BE2C (cell line): ENCODE measurements at places on chromosomes 7 and 10.

DNA sequence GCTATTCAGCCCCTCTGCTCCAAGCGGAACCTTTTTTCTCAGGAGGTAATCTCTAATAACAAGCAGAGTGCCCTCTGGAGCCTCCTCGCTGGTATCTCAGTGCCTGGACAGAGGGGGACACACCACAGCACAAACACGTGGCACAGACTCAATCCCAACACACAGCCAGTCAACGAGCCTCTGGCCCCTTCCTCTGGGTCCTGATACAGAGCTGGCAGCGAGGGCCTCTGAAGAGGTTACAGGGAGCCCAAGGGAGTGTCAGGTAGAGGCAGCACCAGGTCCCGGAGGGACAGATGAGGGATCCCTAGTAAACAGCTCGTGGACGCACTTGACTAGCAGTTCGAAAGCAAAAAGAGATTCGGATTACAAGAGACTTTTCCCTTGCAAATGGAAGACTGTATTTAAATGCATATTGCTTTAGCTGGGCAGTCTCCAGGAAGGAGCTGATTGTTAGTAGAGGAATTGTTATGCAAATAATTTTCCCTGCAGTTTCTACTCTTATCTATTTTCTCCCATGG, 14.1 kb downstream of the CXCL12 start:
- no peak for DNase-seq

- no peak for DNase-seq
Observed at GRCh38 chr7:29607259-29607658, 43.6 kb downstream of the PRR15 start.

GRCh38 chr7:92925876-92926696, 89.7 kb upstream of the CDK6 start:
- no peak for DNase-seq

DNA sequence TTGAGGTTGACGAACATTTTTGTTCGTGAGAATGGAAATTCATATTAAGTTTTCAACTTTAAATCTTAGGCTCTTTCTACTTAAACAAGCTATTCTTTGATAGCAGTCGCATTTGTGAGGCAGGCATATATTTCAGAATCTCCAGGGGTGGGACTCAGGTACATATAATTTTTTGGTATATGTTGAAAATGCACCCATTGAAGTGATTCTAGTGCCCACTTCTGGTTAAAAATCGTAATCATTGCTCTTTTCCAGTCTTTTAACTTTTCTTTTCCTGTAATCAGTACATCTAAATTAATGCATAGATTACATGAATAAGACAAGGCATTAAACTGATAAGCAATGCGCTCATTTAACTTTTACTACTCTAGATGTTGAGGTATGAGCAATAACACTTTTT, 67.8 kb downstream of the ZNRF2 start:
- no peak for DNase-seq

GRCh38 chr10:92801978-92802872, 46.1 kb upstream of the EXOC6 start:
- DNase-seq, result no peak

GRCh38 chr10:89278034-89278535, 23.8 kb upstream of the IFIT2 start:
- DNase-seq, result peak; percentile 41

- DNase-seq, result no peak
Observed at GRCh38 chr10:121368347-121369025, 229.8 kb downstream of the FGFR2 start.

DNA sequence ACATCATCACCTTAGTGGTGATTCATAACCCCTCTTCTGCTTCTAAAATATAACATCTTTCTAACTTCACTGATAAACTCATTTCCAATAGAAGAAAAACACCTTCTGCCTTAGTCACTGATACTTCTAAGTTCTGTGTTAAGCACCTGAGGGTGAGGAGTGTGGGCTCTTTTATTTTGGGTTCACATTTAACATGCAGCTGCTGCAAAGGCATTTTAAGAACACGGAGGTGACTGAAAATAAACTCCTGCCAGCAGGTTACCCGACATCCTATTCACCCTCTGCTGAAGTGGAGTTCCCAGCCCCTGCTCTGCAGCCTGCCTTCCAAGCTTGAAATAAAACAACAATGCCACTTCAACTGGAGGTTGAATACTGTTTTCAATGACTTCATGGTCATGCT, 202.9 kb upstream of the PLXNA4 start:
- no peak for DNase-seq

DNA sequence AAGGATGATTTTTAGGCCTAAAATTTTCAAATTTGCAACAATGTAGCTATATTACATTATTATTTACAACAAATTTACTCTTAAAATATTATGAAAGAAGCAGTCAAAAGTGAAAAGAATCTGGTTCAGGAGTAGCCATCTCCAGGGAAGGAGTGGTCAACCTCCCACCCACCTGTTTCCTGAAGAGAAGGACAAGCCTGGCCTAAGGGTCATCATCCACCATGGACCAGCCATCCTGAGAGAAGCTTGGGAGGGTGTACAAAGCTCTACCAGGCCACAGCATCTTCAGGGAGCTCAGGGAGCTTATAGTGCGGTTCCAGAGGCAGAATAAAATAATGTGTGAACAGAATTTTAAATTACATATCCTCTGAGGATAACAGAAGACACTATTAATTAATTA, 38.1 kb downstream of the COL1A2 start:
- no peak for DNase-seq

GRCh38 chr10:89548673-89549072, 13.3 kb upstream of the SLC16A12 start:
- no peak for DNase-seq

DNA sequence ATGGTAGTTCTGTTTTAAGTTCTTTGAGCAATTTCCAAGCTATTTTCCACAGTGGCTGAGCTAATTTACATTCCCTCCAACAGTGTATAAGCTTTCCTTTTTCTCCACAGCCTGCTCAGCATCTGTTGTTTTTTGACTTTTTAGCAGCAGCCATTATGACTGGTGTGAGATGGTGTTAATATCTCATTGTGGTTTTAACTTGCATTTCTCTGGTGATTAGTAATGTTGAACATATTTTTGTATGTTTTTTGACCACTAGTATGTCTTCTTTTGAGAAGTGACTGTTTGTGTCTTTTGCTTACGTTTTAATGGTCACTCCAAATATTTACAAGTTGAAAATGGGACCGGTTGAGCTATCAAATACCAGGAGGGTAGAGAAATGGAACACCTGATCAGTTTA, 20.4 kb downstream of the GNG11 start:
- no peak for DNase-seq

DNA sequence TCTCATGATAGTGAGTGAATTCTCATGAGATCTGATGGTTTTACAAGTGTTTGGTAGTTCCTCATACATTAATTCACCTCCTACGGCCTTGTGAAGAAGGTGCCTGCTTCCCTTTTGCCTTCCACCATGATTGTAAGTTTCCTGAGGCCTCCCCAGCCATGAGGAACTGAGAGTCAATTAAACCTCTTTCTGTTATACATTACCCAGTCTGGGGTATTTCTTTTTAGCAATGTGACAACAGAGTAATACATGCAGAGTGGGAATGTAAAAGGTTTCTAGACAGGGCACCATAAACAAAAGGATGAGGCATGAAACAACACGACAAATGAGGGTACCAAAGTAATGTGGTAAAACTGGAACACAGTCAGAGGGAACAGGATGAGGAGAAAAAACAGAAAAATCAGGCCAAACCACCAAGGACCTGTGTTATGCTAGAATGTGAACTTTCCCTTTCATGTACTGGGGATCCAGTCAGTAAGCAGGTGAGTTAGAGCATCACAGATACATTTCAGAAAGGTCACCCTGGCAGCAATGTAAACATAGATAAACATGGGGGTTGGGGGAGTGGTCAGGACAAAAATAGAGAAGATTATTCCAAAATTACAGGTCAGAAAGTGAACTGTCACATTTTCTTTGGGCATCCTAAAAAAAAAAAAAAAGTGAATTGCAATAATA, 31.9 kb downstream of the ANKRD26 start:
- DNase-seq, result no peak

- no peak for DNase-seq
Observed at GRCh38 chr10:17074541-17074847, 55.1 kb downstream of the CUBN start.

DNA sequence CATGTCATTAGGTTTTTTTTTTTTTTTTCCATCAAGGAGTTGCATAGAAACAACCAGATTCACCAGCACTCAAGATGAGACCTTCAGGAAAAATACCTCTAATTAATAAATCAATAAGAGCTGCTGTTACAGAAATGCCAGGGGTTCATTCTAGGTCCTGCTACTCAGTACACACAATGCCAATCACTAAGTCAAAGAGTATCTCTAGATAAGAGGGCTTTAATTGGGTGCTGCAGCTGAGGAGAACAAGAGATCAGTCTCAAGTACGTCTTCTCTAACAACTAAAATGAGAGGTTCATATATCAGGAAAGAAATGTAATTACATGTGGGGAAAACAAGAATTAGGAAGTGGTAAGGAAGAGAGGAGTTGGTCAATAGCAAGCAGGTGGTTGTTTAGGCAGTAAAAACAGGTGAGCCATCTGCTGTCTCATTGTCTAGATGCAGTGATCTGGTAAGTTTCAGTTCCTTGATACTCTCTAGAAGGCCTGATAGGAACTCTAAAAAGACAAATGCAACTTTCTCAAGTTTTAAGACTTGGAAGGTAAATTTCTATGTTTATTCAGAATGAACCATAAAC, 272.9 kb upstream of the ZWINT start:
- DNase-seq, result no peak

- DNase-seq, result no peak
Observed at GRCh38 chr10:55793024-55793423, 568.0 kb downstream of the ZWINT start.

GRCh38 chr10:60816628-60817397, 38.5 kb downstream of the CDK1 start:
- DNase-seq, result peak; percentile 32

DNA sequence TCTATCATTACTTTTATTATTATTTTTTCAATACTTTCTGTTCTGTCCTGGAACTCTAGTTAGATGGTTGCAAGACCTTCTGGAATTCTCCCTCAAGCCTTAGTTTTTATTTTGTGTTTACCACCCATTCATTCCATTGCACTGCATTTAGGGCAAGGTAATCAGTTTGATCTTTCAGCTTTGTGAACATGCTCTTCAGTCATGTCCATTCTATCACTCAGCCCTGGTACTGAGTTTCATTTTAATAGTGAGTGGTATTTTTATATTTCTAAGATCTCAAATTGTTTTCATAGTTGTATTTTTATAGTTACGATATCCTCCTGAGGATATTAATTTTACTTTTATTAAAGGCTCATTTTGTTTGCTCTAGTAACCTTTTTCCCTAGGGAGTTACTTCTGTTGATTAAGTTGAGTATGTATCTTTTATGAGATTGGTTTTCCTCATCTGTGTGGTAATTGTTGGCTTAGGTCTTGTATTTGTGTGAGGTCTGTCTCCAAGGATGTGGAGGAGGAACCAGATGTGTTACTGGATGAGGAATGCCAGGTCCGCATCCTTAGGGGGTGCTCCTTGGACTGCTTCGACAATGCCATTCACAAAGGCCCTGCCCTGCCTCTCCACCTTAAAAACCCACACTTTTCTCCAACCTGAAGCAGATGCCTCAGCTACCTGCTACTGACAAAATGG, 46.7 kb upstream of the RAB18 start:
- no peak for DNase-seq

- DNase-seq, result no peak
Observed at GRCh38 chr10:73788864-73789658, 3.7 kb downstream of the ZSWIM8 start.

DNA sequence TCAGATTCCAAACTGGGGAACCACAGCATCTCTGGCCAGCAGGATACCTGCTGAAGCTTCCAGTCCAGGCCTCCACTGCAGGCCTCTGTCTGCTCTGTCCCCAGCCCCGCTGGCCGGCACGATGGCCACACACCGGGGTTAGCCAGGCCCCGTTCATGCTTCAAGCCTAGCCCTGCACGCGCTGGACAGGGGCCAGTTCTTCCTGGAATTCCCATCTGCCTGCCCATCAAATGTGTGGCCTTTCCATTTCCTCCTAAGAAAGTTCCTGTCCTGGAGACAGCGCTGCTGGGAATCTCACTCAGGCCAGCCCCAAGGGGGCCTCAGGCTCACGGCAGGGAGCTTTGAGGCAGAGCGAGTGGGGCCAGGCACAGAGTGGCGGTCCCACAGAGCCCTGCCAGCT, 18.0 kb downstream of the SH2B2 start:
- DNase-seq, result peak; percentile 12

DNA sequence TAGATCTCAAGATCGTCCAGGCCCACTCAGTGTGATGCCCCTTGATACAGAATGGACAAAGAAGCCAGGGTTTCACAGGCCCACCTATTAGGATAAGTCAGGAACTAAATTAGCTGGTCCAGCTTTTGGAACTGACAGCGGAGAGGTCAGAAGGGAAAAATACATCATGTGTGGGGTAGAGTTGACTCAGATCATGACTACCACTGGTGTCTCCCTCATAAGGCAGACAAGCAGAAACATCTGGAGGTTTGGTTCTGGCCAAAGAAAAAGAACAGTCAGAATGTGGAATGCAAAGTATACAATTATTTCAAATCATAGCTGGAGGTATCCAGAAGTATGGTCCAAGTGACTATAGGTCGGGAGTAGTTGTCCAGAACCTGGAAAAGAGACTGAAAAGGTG, 621.1 kb upstream of the CELF2 start:
- DNase-seq, result no peak

GRCh38 chr10:30488316-30488715, 54.3 kb downstream of the MAP3K8 start:
- DNase-seq, result no peak

DNA sequence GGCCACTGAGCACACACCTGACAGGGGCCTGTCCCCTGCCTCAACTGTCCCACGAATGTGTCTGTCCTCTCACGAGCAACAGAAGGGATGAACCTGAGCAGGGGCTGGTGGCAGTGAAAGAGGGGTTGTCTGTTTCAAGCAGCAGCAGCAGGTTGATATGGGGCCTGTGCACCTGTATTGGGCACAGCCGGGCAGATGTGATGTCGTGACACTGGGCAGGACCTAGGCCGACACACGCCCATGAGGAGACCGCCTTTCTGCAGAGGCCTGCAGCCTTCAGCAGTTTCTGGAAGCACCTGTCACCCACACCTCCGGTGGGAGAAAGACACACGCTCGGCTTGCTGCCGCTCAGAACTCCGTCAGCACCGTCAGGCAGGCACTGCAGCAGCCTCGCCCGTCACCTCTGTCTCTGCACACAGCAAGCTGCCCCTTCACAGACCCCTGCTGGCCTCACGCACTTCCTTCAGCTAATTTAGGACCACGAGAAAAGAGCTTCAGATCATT, 48.5 kb downstream of the AMZ1 start:
- DNase-seq, result no peak

GRCh38 chr7:131424219-131424822, 96.6 kb downstream of the MKLN1 start:
- DNase-seq, result no peak

- DNase-seq, result no peak
Observed at GRCh38 chr10:46296641-46297141, 9.9 kb downstream of the ANTXRL start.

- no peak for DNase-seq
Observed at GRCh38 chr7:5758286-5758685, 23.2 kb downstream of the RNF216 start.

DNA sequence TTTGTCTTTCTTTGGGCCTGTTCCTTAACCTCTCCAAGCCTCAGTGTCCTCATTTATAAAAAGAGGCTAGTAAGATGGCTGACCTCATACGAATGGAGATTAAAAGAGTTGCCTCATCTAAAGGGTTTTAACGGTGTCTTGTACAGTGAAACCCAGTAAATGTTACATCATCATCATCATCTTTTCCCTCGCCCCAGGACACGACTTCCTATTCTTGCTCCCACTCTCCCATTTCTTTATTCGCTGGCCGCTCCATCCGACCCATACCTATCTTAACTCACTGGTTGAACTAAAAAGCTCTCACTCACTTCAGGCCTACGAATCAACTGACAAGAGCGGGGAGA, 554 bp downstream of the FRA10AC1 start:
- no peak for DNase-seq

- no peak for DNase-seq
Observed at GRCh38 chr7:1372063-1372462, 87.2 kb downstream of the MICALL2 start.
